ENCODE measurements at places on chromosomes 12 and 14.
A peak's percentile ranks its signal among the peaks of the same experiment; 100 is the strongest.

- DNase-seq, result no peak
Measured at GRCh38 chr14:49982082-49982481, 89.2 kb downstream of the ARF6 start.

DNA sequence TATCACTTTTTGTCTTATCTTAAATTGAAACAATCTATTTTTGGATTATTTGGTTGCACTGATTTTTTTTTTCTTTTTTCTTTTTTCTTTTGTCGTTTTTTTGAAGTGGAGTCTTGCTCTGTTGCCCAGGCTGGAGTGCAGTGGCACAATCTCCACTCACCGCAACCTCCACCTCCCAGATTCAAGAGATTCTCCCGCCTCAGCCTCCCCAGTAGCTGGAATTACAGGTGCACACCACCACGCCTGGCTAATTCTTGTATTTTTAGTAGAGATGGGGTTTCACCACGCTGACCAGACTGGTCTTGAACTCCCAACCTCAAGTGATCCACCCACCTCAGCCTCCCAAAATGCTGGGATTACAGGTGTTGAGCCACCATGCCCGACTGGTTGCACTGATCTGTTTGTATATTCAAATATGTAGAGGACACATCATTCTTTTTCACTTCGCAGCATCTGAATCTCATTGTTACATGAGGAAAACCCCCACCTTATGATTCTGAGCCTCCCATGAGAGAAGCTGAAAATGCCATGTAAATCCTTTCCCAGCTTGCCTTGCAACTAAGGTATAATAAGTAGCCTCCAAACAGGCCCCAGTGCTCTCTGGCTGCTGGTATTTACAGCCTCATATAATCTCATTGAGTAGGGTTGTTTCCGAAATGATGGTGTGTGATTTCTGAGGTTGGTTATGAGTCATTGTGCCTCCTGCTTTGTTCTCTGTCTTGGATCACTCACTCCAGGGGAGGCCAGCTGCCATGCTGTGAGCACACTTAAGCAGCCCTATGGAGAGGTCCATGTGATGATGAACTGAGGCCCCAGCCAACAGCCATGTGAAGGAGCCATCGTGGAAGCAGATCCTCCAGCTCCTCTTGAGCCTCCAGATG lies 5.2 kb upstream of the HSP90B1 start:
- no peak for DNase-seq

DNA sequence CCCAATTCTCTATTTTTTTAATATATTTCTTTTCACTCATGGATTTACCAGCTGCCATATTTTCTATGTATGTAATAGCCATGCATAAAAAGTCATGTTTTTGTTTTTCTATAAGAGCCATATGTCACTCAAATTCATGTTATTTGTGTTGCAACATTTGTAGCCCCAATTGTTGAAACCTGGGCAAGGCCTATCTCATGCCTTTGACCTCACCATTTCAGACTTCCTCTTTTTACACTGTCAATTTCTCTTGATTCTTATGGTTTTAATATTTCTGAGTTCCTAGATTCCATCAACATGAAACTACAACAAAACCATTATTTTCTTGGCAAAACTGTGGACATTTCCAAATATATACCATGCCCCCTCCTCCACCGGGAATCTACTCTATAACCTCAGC lies 647.5 kb downstream of the C12orf50 start:
- DNase-seq, result no peak

GRCh38 chr12:122123051-122123760 lies 44.6 kb downstream of the MLXIP start:
- DNase-seq, result peak; percentile 50

GRCh38 chr12:52251367-52252051 lies 18.5 kb downstream of the KRT7 start:
- DNase-seq, result no peak

DNA sequence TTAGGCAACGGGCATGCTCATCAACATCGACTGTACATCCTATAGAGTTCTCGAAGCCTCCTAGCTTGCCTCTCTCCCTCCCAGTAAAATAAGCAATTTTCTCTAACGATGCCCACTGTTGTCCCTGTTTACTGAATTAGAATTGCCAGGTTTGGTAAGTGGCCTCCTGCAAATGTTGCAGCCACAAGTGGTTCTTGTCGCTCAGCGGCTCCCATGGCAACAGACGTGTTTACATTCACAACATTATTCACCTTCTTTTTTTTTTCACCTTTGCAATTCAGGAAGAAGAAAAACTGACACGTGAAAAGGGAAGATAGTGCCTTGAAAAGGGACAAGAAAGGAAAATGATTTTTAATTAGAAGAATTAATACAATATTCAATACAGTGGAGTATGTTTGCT lies 100.9 kb upstream of the PKP2 start:
- no peak for DNase-seq

GRCh38 chr14:68795597-68796417 lies 2.9 kb upstream of the ZFP36L1 start:
- no peak for DNase-seq

DNA sequence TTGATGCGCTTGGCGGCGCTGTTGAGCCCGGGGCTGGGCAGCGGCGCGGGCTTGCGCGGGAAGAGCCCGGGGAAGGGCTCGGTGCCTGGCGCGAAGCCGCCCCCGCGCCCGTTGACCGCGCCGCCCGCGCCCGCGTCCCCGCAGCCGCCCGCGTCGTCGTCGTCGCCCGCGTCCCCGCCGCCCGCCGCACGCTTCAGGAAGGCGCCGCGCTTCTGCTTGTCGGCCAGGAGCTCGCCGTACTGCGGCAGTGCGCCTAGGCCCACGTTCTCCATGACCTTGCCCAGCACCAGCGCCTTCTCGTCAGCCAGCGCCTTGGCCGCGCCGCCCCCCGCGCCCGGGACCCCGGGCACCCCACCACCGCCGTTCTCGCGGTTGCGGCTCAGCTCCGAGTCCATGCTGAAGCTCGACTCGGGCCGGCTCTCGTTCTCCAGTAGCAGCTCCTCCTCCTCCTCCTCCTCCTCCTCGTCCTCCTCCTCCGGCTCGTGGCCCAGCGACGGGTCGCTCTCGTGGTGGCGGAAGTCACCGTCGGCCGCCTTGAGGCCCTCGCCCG lies 97.2 kb downstream of the BCL11B start:
- DNase-seq, result no peak

- no peak for DNase-seq
Measured at GRCh38 chr14:50265029-50265428, 33.7 kb upstream of the SOS2 start.

- DNase-seq, result no peak
Measured at GRCh38 chr14:63644741-63645140, 3.1 kb upstream of the WDR89 start.

GRCh38 chr12:4164559-4165558 lies 108.7 kb upstream of the CCND2 start:
- DNase-seq, result no peak

GRCh38 chr12:92295523-92295922 lies 149.9 kb upstream of the BTG1 start:
- DNase-seq, result no peak

DNA sequence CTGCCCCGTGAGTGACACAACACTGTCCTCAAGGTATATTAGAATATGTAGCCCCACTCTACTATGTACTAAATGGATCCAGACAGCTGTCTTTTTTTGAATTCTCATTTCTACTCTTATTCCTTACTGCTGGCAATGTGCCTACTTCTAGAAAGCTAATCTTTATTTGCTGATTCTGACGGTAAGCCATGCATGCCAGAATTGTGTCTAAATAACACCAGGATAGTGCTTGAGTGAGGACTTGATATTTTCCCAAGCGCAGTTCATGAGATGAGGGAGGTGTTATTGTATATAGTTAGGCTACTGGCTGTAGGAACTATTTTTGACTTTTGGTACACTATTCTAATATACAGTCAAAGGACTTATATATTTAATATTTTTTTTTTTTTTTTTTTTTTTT lies 316.2 kb upstream of the NAV3 start:
- no peak for DNase-seq

GRCh38 chr14:61525293-61526011 lies 169.9 kb upstream of the HIF1A start:
- no peak for DNase-seq

Measured in stimulated activated CD8-positive, alpha-beta memory T cell treated with anti-CD3 and anti-CD28 coated beads, Interleukin-7, amount 100 ng/mL, for 1 hour (primary cell).